ENCODE measurements at places on chromosomes 5 and 9. TPM values are rescaled to one million over a fixed set of nuclear protein-coding genes. Genes with fewer than 3 reads are reported as not detected.

The TXNDC8 gene
- total RNA-seq = not detected

The SLC45A2 gene
- total RNA-seq = 2.5 TPM

The OR1Q1 gene
- total RNA-seq = not detected

The IL17B gene
- not detected for total RNA-seq

The AK8 gene
- 1.6 TPM for total RNA-seq

The SV2C gene
- 1.9 TPM for total RNA-seq

The TMEM232 gene
- total RNA-seq = 24.1 TPM

The PHF24 gene
- 40.1 TPM for total RNA-seq
